GM04503 (cell line): ENCODE measurements at places on chromosomes 13 and 19.

DNA sequence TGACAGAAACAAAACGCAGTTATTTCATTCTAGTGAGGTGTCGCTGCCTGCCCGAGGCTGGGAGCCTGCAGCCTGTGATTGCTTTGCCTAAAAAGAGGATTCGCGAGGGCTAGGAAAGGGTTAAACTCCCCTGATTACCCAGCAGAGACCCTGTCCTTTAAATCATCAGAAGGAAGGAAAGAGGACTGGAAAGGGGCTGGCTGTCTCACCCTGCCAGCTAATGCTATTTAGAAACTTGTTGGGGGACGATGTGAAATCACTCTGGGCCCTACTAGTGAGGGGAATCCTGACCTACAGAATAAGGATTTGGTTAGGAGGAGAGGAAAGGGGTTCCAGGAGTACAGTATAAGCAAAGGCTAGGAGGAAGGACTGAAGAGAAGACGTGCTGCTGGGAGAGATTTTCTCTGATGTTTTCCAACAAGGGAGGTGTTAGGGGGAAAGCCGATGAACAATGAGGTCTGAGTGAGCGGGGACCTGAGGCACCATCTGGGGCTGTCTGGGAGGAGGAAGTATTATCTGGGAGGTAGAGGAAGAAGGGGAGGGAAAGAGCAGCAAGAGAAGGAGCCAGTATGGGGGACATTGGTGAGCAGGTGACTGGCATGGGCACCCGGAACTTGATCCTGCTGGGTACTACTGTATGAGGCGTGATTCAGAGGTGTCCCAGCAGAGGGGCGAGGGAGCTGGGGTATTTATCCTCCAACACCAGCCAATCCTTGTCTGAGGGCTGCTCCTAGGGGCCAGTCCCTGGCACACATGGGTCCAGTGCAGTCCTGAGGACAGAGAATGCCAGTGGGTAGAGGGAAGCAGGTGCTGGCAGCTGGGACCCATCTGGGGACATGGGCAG, 55.7 kb upstream of the PTPRS start:
- DNase-seq, result no peak

DNA sequence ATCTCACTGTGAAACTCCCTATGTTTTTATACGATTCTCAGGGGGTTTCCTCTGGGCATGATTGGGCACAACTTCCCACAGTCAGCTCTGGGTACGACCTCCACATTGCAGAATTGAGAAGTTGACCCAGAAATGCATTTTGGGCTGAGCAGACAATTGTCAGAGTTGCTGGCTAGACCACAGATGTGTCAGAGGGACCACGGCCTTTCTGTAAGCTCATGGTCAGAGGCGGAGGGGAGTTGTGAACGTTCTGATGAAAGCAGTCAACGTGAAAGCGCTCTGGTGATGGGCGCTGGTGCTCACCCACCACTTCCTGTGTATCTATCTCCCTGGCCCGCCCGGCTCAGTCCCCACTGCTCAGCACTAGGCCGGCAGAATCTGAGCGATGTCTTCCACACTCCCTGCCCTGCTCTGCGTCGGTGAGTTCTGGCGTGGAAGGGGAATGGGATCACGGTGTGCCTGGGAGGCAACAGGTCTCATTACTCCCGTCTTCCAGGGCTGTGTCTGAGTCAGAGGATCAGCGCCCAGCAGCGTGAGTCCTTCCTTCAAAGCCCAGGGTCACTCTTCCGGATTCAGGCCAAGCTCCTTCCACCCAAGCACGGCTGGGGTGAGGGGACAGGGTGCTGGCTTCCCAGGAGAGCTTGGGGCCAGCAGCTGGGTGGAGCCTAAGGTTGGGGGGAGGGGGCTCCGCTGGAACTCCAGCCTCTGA, at the start of gene NCR1:
Gene NCR1 (plus strand): TSS at position 346 of the 709 bp plus-strand sequence. CDS start 40 bp downstream, at position 386.
- DNase-seq, result no peak

GRCh38 chr13:48233046-48233888, at the start of gene ITM2B:
Gene ITM2B (plus strand): TSS chr13:48233206. CDS start chr13:48233361, 155 bp downstream.
- DNase-seq, result no peak

- no peak for DNase-seq
Measured at GRCh38 chr13:51048616-51049015, 62.5 kb downstream of the C13orf42 start.

- DNase-seq, result peak; percentile 84
Measured at GRCh38 chr13:98549006-98549727, 27.7 kb downstream of the STK24 start.
